ENCODE measurements at places on chromosomes 11 and 22. TPM values are rescaled to one million over a fixed set of nuclear protein-coding genes. Genes with fewer than 3 reads are reported as not detected.
A peak's percentile ranks its signal among the peaks of the same experiment; 100 is the strongest.

FXYD6 gene
- polyA plus RNA-seq, result 42.0 TPM

- peaks cover 18% of the 10 kb centered on the region for H3K4me1 ChIP-seq
- no peak overlapping the region for H3K4me3 ChIP-seq
- H3K27me3 ChIP-seq, result no peaks in the 10 kb centered on the region
Observed at GRCh38 chr11:130120045-130120444, 39.5 kb upstream of the ST14 start.

- DNase-seq, result no peak
- no peaks in the 10 kb centered on the region for H3K27me3 ChIP-seq
- H3K4me3 ChIP-seq, result no peak overlapping the region
Observed at GRCh38 chr22:31239771-31240370, 27.8 kb downstream of the LIMK2 start.

DNA sequence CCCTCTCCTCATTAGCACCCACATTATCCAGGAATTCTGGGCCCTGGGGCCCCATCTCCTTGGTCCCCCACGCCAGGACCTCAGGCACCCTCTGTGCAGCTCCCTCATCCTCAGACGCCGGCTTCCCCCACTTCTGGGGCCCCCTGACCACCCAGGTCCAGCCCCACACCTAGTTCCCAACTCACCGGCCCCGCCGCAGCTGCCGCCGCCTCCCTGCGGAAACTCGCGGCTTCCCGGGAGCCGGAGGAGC is at the start of gene PCSK7:
TSS of gene PCSK7 (minus strand) at position 232 of the 250 bp plus-strand sequence. CDS start 2,229 bp downstream, outside the sequence.
- H3K4me3 ChIP-seq, result peak within 1 kb of the TSS; percentile 93
- H3K27me3 ChIP-seq, result no peaks in the 10 kb centered on the region
- no peak for DNase-seq

DNA sequence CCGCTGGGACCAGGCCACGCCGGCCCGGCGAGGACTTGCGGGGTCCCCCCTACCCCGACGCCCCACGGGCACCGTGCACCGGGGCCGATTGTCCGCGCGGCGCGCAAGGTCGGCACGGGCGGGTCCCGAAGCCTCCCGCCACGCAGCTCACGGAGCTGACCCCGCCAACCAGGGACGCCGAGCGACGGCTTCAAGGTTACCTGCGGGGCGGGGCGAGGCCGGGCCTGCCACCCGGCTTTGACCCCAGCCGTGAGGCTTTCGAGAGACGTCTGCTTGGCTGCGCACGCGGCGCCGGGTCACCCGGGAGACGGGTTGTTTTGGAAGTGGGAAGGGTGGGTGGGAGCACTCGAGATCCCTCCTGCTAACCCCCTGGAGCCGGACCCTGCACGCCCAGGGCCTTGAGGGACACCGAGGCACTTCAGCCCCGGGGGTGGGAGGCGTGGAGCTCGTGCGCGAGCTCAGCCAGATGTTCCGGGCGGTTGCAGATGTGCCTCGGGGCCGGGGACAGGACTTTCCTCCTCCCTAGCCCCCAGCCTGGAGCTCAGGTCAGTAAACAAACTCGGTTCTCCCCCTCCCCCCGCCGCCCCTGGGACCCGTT is 3.2 kb upstream of the WNT11 start:
- peak; percentile 56 for DNase-seq
- no peak overlapping the region for H3K27ac ChIP-seq
- H3K4me3 ChIP-seq, result peak overlapping the region; percentile 10
- peaks cover 2% of the 10 kb centered on the region for H3K27me3 ChIP-seq
- H3K36me3 ChIP-seq, result no peaks in the 10 kb centered on the region

Data from lung (tissue), 17 donors.